Activated gamma-delta T cell treated with Interleukin-2 at 50 U/mL for 16 hours (primary cell): ENCODE measurements at places on chromosomes 1 and 21.

- DNase-seq: no peak
Observed at GRCh38 chr1:183063349-183063748, 40.1 kb downstream of the LAMC1 start.

DNA sequence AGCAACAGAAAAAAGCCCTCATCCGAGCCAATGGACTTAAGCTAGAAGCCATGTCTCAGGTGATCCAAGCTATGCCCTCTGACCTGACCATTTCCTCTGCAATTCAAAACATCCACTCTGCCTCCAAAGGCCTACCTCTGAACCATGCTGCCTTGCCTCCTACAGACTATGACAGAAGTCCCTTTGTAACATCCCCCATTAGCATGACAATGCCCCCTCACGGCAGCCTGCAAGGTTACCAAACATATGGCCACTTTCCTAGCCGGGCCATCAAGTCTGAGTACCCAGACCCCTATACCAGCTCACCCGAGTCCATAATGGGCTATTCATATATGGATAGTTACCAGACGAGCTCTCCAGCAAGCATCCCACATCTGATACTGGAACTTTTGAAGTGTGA is 20.7 kb downstream of the NR5A2 start:
- no peak for DNase-seq

- no peak for DNase-seq
Observed at GRCh38 chr1:244445320-244446181, 6.2 kb downstream of the ADSS2 start.

DNA sequence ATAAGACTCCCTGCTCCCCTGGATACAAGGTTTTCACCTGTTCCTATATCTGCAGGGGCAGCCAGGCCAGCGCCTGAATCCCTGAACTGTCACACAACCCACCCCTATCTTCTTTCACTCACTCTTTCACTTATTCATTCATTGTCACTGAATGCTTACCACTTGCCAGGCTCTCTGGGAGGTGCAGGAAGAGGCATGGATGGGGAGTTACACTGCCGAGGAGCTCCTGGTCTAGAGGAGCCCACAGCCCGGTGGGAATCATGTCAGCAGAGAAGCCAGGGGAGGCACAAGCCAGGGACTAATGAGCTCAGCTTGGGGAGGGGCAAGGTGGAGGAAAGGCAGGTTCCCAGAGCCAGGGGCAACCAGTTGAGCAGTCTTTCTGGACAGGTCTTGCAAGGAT is 155.8 kb downstream of the TRABD2B start:
- DNase-seq: no peak

GRCh38 chr1:159751031-159751430 is 29.7 kb upstream of the DUSP23 start:
- DNase-seq: no peak

GRCh38 chr1:115230281-115230680 is 107.8 kb downstream of the NGF start:
- DNase-seq: no peak

DNA sequence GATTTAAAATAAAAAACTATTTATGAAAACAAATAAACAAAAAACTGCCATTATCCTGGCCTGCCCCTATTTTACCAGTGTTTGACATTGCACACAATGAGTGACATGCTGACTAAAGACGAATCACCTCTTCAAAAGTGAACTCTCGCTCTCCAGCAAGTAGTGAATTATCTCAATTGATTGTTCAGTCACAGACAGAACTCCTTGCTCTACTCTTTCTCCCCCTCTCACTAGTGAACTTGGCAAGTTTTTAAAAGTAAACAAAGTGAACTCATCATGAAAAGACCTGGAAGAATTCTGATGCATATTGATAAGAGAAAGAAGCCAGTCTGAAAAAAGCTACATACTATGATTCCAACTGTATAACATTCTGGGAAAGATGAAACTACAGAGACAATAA is 4.7 kb upstream of the C1orf52 start:
- DNase-seq: no peak

GRCh38 chr1:204033306-204033705 is 39.6 kb upstream of the SOX13 start:
- no peak for DNase-seq

DNA sequence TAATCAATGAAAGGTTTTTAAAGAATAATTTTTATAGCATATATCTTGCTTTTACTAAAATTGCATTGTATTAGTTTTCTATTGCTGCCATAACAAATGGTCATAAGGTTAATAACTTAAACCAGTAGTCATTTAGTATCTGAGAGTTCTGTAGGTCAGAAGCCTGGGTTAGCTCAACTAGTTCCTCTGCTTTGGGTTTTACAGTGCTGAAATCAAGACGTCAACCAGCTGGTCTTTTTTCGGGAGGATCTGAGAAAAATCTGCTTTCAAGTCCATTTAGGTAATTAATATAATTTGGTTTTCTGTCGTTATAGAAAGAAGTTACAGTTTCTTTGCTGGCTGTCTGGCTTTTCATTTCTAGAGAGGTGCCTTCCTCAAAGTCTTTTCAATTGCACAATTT is 577.7 kb downstream of the MRPL39 start:
- no peak for DNase-seq

DNA sequence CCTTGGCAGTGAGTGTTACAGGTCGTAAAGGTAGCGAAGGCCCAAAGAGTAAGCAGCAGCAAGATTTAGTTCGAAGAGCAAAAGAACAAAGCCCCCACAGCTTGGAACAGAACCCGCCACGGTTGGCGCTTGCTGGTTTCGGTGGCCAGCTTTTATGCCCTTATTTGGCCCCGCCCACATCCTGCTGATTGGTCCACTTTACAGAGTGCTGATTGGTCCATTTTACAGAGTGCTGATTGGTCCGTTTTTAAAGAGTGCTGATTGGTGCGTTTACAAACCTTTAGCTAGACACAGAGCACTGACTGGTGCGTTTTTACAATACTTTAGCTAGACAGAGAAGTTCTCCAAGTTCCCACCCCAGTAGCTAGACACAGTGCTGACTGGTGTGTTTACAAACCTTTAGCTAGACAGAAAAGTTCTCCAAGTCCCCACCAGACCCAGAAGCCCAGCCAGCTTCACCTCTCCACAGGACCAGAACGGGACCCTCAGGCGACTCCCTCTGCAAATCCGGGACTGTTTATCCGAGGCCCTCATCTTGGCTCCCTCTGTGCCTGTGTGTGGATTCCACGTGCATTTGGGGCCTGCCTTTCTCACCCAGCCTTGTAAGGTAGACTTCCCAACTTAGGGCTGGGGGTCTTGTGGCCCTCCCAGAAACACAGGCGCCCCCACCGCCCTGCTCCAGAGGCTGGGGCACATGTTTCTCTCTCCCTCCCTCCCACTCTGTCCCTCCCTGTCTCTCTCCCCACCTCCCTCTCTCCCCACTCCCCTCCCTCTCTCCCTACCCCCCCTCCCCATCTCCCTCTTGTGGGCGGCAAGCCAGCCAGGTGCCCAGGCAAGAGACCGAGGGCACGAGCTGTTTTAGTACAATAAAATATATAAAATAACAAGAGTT is 12.6 kb downstream of the FTCD start:
- no peak for DNase-seq

DNA sequence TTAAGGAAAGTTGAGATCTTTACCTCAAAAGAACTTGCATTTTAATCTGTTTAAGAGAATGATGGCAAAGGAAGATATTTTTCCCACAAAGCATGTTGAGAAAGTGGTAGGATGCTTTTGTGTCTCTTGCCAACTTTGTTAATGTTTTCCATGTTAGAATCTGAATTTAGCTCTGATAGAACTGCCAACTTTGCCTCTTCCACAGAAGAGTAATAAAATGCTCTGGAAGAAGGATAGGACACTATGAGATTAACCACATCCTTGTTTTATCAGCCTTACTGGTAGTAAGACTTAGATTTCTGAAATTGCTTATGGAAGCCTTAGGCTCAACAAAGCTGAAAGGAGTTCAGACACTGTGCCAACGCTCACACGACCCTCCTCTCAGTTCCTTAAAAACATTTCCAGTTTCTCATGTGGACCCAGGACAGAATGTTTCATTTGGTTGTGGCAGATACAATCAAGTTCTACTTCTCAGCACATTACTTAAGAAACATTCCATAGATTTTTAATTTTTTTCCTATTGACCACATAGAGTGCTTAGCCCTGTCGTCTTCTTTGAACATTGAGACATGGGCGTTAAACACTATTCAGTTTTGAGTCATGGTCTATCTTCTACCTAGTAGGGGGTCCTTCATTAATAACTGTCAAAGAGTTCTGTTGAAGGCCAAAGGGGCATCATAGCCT is 59.0 kb downstream of the MTR start:
- no peak for DNase-seq

DNA sequence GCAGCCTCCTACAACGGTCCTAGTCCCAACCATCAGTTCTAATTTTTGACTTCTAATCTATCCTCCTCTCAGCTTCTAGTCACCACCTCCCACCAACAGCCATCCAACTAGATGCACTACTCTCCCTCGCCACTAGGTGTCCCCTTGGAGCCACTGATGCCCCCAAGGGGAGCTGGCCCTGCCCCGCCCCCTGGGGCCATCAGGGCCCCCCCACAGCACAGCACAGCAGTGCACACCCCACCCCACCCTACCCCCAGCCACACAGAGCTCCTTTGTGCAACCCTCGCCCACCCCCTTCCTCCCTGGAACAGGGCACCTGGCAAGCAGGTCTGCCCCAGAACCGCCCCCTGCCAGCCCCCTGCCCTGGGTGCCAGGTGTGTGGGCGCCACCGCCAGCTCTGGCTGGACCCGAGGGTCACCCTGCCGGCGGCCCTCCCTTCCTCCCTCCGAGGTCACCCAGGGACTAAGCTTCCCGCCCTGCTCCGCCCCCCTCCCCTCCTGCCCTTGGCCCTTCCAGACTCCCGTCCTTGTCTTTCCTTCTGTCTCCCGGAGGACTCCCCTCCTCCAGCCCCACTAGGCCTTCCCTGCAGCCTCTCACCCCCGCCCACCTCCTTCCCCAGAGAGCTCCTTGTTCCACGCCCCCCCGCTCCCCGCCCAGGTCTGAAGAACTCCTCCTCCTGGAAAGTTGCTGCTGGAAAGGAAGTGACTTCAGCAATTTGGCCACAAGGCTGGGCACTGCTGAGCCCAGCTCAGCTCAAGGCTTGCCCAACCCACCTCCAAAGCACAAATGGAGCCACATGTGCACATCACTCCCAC is 47.0 kb downstream of the AHDC1 start:
- DNase-seq: peak; percentile 77

- no peak for DNase-seq
Observed at GRCh38 chr1:203453016-203453415, 22.6 kb upstream of the PRELP start.
